ENCODE measurements at places on chromosomes 12 and 14.

DNA sequence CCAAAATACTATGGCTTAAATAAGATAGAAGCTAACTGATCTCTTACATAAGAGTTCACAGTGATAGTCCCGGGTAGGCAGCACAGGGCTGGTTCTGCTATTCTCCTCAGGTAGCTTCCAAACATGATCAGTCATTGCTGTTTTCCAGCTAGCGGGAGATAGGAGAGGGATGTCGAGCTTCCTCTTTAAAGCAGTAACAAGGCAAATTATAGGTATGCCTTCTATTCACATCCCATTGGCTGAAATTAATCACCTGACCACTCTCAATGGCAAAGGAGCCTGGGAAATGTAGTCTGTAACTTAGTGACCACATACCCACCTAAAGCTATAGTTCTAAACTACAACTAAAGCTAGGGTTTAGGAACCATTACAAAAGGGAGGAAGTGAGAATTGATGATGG, 34.5 kb upstream of the VRK1 start:
- no peak for DNase-seq

- DNase-seq: no peak
Measured at GRCh38 chr14:90678846-90679362, 137.3 kb downstream of the TTC7B start.

GRCh38 chr12:31000751-31001150, 72.9 kb upstream of the DDX11 start:
- DNase-seq: no peak

- DNase-seq: no peak
Measured at GRCh38 chr14:61766151-61766550, 3.9 kb downstream of the SNAPC1 start.

DNA sequence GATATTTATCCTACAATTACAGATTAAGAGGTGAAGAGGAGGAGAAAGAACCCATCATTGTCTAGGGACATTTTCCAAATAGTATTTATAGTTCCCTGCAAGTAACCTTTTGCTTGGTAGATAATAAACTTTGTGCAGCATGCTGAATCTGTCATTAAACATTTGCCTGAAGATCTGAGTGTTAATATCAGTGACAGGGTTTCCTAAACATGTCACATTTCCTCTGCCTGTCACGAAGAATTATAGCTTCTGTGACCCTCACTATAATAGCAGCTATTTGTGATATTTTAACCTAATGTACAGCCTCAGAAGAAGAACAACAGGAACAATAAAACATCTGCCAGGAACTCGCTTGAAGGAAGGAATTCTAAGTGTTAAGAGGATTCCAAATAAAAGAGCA, 350.3 kb downstream of the GXYLT1 start:
- no peak for DNase-seq

- DNase-seq: no peak
Measured at GRCh38 chr14:50658203-50658602, 9.9 kb downstream of the SAV1 start.

- no peak for DNase-seq
Measured at GRCh38 chr12:31300783-31301182, 25.2 kb downstream of the SINHCAF start.

DNA sequence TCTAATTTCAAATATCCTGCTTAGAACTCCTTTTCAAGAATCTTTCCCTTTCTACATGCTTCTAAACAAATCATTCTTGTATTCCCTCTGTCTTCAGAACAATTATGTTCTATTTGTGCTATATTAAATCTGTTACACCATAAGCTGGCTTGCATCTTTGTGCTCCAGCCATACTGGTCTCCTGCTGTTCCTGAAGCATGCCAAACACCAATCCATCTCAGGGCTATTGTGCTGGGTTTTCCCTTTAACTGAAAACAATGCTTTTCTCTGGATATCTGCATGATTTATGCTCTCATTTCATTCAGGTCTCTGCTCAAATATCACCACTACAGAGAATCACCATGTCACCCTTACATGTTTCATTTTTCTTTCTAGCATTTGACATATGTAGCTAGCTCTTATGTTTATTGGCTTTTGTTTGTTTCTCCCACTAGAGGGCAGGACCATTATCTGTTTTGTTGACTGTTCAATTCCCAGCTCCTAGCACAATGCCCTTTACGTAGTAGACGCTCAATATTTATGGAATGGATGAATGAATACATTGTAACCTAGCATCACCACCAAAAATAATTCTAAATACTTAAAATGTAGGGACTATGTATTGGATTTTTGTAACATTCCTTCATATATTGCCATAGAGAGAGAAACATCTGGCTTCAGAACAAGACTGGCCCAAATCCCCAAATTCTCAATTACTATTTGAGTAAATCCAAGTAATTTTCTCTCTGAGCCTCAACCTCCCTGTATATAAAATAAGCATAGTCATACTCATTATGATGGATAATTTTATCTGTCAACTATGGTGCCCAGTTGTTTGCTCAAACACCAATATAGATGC, 302.0 kb upstream of the SYT1 start:
- DNase-seq: no peak

DNA sequence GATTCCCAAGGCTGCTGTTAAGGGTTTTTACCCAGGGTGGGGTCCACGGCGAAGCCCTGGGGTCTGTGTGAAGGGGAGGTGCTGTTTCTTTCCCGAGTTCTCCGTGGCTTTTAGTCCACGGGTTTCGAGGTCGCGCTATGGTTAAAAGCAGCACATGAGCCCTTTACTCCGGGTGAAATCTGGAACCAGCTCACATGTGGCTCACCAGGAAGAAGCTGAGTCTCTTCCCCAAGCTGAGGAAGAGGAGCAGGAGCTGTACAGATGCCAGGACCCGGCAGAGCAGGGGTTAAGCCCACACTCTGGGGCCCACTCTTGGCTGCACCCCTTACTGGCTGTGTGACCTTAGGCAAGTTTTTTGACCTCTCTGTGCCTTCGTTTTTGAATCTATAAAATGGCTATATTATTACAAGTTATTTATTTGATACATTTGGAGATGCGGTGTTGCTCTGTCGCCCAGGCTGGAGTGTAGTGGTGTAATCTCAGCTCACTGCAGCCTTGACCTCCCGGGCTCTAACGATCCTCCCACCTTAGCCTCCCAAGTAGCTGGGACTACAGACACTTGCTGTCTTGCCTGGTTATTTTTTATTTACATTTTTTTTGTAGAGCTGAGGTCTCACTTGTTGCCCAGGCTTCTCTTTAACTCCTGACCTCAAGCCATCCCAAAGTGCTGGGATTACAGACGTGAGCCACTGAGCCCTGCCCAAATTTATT, 266.3 kb downstream of the AACS start:
- no peak for DNase-seq

GRCh38 chr14:68408680-68409079, 384.2 kb downstream of the ZFP36L1 start:
- DNase-seq: no peak

DNA sequence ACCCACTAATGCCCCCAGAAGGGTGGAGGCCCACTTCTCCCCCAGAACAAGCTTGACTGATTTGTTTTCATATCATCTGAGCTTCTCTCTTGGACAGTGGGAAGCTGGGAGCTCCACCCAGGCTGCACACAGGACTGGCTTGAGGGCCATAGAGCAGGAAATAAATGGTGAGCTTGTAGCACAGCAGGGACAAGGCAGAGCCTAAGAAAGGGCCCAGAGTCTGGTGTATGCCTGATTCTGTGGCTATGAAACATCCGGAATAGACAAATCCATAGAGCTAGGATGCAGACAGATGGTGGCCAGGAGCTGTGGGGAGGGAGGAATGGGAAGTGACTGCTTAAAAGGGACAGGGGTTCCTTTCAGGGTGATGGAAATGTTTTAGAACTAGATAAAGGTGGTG, 79.0 kb downstream of the ARL6IP4 start:
- no peak for DNase-seq

DNA sequence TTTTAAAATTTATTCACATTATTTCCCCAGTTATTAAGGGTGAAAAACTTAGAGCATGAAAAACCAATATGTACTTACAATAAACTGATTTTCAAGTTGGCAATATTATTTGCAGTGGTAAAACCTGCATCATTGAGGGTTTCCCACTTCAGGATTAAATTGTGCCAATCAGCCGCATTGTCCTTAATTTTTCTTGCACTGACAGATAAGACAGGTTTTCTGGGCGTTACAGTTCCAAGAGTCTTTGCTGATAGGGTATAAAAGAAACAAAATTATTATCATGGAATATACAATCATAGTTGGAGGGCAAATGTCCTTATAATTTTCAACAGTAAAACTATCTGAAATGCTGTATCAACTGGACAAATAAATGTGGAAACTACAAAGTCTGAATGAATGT, 3.3 kb downstream of the CINP start:
- no peak for DNase-seq

DNA sequence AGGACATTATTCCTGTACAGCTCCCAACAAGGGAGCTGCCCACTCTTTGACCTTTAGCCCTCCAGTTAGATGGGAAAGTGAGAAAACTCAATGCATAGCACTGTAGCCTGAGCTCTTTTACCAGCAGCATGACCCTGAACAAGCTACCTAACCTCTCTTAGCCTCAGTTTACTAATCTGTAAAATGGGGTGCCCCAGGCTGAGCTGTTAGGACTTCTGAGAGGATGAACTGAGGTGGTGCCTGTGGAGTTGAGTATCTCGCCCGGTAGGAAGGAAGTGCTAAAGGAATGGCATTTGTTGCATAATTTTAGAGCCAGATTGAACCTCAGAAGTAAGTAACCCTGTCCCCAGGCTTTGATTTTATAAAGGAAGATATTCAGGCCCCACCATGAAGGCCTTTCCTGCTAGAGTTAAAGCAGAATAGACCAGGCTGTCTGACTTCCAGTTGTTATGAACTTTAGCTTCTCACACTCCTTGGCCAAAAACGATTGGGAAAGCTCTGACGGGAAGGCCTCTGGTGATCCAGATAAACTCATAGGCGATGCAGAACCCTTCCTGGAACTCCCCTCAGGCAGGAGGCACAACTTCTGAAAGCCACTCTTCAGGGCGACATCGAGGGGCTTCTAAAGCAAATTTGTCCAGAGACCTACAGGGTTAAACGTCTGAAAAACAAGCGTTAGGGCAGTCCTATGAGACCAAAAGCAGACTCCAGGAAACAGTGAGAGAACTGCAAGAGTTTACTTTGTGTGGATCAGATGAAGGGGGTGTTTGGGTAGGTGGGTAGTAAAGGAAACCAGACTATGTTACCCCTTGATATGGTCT, 2.5 kb upstream of the SERPINA10 start:
- DNase-seq: no peak

GRCh38 chr12:28602786-28603185, 412.5 kb downstream of the CCDC91 start:
- no peak for DNase-seq

DNA sequence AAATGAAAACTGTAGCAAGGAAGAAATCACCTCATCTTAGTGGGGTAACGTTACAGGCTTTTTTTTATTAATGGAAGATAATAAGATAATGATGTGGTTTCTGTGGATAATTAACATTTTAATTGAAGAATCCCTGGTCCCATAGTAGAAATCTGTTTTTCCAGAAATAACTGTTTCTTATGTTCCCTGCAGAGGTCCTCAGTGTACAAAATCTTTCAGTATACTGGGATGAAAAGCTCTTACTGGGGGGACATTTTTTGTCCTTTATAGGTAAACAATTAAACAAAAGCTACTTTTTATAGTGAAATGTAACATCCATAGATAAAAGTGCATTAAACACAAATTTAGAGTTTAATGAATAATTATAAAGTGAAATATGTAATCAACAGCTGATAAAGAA, 312.2 kb downstream of the ATXN7L3B start:
- no peak for DNase-seq

- no peak for DNase-seq
Measured at GRCh38 chr12:116432314-116432750, 126.8 kb upstream of the MAP1LC3B2 start.

GRCh38 chr14:55845963-55846825, 266.2 kb downstream of the KTN1 start:
- no peak for DNase-seq

DNA sequence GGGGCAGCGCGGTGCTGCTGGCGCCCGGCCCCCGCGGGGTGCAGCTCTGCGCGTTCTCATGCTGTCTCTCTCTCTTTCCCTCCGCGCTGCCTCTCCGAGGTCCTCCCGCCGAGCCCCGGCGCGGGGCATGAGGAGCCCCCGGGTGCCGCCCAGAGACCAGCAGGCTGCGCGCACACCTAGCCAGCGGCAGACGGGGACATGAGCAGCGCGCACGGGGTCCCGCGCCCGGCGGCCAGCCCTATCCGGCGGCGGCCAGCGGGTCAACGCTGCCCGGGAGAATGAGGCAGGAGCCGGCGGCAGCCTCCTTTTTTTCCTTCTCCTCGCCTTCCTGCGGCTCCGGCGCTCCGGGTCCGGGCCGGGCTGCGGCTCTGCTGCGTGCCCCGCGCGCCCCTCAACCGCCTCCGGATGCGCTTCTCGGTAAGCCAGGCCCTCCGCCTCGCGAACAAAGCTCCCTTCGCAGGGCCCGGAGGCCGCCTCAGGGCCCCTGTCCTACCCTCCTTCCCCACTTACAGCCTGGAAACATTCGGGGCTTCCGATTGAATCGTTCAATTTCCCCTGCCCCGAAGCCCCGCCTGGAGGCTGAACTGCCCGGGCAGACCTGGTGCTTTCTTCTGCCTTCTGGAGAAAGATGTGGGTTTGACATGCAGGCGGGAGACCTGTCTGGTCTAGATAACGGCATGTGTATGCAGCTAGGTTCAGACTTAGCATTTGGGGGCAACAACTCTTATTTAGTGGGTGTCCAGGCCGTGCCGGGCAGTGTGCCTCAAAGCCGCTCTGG, at the start of gene TUNAR:
Gene TUNAR, plus strand, starts transcription at position 72 of the 778 bp plus-strand sequence.
- DNase-seq: no peak

DNA sequence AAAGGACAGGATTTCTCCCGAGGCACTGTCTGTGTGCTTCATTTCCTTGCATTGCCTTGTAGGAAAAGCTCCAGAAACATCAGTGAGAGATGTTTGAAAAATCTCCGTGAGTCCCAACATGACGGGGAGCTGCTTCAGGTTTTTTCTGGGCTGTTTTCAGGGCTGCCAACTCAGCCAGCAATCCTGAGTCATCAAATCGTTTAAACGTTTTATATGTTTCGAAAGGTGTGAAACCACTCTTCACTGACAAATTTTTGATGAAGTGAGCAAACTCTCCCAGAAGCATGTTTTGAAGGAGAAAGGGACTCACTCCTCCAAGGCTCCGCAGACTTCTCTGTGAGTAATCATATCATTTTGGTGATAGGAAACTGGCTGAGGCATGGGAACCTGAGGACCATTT, 240.5 kb downstream of the TMEM132C start:
- DNase-seq: no peak

GRCh38 chr12:6420364-6420763, 24.4 kb upstream of the CD27 start:
- DNase-seq: no peak

GRCh38 chr12:3882896-3883564, 9.8 kb upstream of the PARP11 start:
- no peak for DNase-seq

DNA sequence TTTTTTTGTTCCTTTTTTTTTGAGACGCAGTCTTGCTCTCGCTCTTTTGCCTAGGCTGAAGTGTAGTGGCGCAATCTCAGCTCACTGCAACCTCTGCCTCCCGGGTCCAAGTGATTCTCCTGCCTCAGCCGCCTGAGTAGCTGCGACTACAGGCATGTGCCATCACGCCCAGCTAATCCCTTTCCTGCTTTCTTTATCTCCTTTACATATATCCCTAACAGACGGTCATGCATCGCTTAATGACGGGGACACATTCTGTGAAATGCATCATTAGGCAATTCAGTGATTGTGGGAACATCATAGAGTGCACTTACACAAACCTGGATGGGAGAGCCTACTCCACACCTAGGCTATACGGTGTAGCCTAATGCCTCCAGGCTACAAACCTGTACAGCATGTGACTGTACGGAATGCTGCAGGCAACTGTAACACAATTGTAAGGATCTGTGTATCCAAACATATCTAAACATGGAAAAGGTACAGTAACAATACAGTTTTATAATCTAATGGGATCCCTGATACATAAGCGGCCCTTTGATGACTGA, 32.8 kb downstream of the NOS1 start:
- DNase-seq: no peak
